M059J (cell line): ENCODE measurements at places on chromosomes 6 and 20.
A peak's percentile ranks its signal among the peaks of the same experiment; 100 is the strongest.

- peak; percentile 26 for DNase-seq
Observed at GRCh38 chr20:50392138-50392866, 117.9 kb upstream of the PTPN1 start.

DNA sequence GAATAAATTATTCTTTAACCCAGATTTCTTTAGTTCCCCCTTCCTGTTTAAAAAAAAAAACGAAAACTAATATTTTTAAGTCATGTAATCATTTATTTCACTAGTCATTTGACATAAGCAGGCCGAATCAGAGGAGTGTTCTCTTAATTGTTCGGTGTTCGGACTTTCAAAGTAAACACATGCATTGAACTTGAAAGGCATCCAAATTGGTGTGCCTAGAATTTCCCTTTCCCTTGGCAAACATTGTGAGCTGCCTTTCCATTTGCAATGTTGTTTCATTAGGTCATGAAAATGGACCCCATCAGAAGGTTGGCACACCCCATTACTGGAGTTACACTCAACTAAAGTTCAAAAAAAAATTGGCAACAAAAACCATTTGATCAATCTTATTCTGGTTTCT, 283.0 kb upstream of the MARCKS start:
- no peak for DNase-seq

GRCh38 chr20:31869942-31870725, at the start of the genes DUSP15 and TTLL9:
Gene DUSP15 (minus strand): TSS chr20:31870527. CDS start chr20:31870337, 190 bp downstream.
Gene TTLL9 (plus strand): TSS chr20:31870634. CDS start chr20:31871127, 493 bp downstream.
- no peak for DNase-seq

GRCh38 chr6:106003268-106003987, 82.7 kb upstream of the PRDM1 start:
- no peak for DNase-seq

GRCh38 chr6:150420428-150420827, 51.6 kb downstream of the IYD start:
- DNase-seq = no peak

DNA sequence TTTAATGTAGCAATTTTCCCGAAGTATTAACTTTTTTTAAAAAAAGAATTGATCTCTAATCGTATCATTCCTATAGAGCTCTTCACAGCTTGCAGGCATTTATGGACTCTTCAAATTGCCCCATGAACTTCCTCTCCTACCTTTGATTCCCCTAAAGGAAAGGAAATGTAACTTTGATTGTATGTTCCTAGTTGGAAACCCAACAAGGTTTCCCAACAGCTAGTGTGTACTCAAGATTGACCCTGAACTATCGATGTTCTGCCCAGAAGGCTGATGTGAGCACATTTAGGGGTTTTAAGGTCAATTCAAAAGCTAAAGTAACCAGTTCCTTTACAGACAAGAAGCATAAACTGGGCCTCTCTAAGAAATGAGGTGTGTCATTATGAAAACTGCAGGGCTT, 491.7 kb downstream of the PTPRT start:
- no peak for DNase-seq

GRCh38 chr20:25160467-25160866, 35.0 kb upstream of the ENTPD6 start:
- DNase-seq = no peak

DNA sequence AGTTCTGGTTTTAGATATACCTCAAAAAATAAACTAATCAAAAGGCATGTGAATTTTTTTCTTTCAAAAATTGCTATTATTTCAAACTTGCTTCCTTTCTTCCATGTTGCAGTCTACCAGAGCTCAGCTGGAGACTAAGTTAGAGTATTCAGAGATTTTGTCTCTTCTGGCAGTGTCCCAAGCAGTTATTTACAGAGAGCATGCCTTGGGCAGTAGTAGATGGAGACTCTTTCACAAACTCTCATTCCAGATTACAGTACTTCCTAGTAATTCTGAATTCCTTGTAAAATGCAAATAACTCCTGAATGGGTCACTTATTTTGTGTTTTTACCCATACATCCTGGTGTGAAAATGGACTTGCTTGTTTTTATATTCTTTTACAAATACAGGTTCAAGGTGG, 703.4 kb downstream of the EPHA7 start:
- no peak for DNase-seq

- no peak for DNase-seq
Observed at GRCh38 chr20:21203088-21203656, 77.3 kb downstream of the KIZ start.

GRCh38 chr6:149859368-149859767, 4.8 kb downstream of the LRP11 start:
- peak; percentile 51 for DNase-seq

DNA sequence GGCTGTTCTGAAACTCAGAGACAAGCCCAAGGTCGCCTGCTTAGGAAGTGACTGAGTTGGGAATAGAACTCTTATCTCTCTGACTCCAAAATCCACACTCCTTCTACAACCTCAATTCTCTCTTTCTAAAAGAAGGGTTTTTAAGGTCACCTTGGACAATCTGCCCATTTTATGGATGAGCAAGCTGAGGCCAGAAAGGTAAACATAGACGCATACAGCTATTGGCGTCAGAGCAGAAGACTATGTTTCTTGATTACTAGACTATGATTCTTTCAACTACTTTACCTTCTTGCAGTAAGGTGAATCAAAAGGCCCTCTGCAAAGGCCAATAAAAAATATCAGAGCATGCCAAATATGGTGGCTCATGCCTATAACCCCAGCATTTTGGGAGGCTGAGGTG, 276.6 kb downstream of the CLIC5 start:
- DNase-seq = no peak

- no peak for DNase-seq
Observed at GRCh38 chr6:136184738-136185137, 65.4 kb downstream of the MTFR2 start.

GRCh38 chr6:149474108-149474935, 10.5 kb downstream of the ZC3H12D start:
- DNase-seq = no peak

DNA sequence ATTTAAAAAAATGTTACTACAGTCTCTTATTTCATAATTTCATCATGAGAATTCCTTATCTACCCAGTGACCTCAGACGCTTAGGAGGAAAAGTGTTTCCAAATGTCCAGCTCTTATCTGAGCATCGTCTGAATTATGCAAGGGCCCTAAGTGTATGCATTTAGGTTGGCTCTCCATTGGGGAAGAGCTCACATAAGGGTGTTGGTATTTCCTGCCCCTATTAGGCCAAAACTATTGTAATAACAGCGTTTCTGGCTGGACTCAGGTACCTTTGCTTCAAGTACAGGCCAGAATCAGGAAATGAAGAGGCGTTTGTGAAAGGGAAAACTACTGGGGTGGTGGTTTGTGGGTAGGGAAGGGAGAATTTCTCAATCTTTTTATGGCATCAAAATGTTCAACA, 40.4 kb upstream of the SGK1 start:
- DNase-seq = no peak

DNA sequence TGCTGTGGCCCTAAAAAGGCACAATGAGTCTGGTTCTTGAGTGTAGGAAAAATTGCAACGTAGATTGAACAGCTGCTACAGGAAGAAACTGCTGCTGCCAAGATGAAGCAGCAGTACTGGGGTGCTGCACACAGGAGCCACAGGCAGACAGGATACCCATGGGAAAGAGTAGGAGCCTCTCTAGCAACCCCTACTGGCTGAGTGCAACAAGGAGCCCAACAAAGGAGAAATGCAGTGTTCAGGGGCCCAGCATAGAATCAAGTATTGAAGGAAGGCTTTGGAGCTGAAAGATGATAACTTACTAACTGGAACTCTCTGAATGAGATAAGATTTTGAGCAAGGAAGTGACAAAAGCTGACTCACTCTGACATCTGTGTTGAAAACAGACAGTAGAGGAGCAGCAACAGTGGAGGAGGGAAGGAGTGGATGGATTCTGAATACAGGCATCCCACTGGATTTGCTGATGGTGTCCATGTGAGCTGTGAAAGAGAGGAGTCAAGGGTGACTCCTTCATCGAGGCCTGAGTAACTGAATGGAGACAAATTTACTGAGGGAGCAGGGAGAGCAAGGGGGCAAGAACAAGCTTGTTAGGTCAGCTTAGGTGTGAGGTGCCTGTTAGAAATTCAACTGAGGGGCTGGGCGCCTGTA, 534.7 kb upstream of the JARID2 start:
- DNase-seq = peak; percentile 97

GRCh38 chr20:46590443-46590842, 40.0 kb upstream of the OCSTAMP start:
- no peak for DNase-seq

GRCh38 chr20:40607927-40608326, 81.1 kb downstream of the MAFB start:
- DNase-seq = no peak

GRCh38 chr20:2778602-2779321, 21.7 kb downstream of the CPXM1 start:
- no peak for DNase-seq

- no peak for DNase-seq
Observed at GRCh38 chr6:119224095-119224701, 125.4 kb downstream of the MAN1A1 start.

- no peak for DNase-seq
Observed at GRCh38 chr6:88171312-88171711, 5.2 kb upstream of the CNR1 start.

DNA sequence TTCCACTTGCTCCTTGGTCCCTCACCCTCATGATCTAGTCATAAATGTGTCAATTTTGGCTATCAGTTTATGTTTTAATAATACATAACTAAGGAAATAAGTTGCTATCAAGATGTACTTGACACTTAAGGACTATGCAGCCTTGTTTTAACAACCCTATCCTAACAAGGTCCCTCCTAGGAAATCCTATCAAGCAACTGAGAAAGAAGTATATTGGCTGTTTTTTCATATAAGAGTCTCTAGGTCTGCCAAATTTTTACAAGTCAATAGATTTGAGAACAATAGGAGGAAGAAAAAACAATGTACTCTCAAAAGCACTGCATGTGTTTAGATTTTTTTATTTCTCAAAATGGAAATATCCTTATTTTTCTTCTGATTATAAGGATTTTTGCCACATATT, 14.7 kb downstream of the FILIP1 start:
- DNase-seq = no peak

GRCh38 chr6:151060096-151060765, 179.5 kb upstream of the AKAP12 start:
- DNase-seq = peak; percentile 99

DNA sequence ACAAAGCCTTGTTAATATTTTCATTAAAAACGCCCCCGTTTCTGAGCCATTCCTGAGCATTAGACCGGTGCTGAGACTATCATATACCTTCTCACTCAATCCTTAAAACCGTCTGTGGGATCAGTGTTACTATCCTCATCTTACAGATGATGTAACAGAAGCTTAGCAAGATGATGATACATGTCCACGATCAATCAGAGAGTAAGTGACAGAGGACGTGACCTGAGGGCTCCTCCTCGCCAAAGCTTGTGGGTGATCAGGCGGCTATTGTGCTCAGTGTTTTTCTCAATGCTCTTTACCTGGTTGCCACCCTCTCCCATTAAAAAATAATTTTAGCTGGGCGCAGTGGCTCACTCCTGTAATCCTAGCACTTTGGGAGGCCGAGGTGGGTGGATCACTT, 113.1 kb downstream of the MTHFD1L start:
- no peak for DNase-seq

- peak; percentile 58 for DNase-seq
Observed at GRCh38 chr6:12751694-12752325, 35.2 kb downstream of the PHACTR1 start.

DNA sequence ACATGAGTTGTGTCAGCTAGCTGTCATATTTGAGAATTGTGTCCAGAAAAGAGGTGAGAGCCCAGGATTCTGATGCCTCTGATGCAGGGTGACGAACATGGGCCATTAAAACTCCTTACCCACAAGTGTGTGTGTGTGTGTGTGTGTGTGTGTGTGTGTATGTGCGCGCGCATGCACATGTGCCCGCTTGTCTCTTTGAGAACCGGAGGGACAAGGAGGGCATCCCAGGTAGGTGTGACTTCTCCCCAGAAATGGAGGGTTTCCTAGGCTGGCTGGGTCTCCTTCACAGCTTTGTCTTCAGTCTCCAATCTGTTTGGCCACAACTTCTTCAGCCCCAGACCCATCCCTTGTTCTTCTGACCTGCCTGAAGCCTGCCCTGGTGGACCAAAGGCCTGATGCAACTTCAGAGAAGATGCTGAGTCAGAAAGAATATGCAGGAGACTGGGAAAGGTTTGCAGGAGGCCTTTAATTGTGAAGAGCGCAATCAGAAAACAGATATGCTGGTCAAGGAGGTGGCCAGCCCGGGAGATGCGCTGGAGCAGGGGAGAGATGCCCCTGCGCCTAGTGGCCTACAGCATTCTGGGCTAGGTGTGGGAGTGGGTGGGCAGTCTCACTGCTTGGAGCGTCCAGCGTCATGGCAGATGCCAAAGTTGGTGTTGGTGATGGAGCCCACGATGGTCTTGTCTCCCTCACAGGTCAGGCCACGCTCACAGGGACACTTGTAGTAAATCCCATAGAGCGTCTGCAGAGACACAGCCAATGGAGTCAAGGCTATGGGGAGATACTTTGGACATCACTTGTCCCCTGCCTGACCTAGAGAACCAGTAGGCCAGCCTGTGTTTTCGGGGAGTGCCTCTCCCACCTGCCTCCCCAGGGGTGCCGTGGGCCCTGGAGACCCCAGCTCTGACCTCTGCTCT, 2.3 kb downstream of the CLPS start:
- DNase-seq = no peak

DNA sequence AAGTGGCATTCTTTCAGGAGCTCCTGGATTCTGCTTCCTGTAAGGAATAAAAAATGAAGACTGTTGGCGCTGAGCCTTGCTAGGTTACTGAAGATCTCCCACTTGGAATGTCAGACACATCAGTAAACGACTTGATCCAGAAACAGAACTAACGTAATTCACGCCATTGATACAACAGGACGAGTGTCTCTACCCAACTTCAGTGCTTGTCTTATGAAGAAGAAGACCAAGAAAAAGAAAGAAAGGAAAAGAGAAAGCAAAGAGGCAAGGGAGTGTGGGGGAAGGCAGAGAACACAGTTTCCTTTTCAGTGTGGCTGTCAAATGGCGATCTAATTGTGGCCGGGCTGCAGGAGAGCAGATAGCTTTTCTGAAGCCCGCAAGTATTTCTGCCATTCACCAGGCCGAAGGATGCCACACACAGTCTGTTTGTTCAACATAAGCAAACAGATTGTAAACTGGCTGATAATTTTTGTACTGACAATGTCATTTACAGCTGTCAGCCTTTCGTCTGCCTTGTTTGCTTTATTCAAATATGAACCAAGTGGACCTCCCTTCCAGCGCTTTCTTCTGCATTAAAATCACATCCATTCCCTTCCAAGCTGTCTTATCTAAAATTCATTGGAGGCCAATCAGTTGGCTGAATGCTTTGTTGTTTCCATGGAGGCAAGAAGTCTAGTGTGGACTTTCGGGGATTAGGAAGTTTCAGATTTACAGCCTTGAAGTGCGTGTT, 180.6 kb downstream of the FOXA2 start:
- DNase-seq = peak; percentile 54

GRCh38 chr20:16563066-16563806, 10.0 kb downstream of the KIF16B start:
- DNase-seq = no peak

DNA sequence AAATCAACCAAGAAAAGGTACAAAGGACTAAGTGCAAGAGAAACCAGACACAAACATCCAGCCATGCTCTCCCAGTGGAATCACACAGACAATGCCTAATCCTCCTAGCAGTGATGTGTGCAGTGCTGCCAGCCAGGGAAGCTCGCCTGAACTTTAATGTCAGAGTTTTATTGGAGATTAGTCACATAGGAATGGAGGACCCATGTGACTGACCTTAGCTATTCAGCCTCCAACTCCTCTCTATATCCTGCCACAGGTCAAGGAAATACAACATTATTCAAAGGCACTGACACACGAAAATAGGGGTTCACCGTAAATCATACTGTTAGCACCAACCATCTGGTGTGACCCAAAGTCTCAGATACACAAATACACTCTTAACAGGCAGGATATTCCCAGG, 684.6 kb downstream of the DOK5 start:
- DNase-seq = peak; percentile 91
